Stimulated activated CD8-positive, alpha-beta memory T cell treated with anti-CD3 and anti-CD28 coated beads, Interleukin-2, amount 100 ng/mL, for 1 hour (primary cell): ENCODE measurements at places on chromosomes 16 and 17.

DNA sequence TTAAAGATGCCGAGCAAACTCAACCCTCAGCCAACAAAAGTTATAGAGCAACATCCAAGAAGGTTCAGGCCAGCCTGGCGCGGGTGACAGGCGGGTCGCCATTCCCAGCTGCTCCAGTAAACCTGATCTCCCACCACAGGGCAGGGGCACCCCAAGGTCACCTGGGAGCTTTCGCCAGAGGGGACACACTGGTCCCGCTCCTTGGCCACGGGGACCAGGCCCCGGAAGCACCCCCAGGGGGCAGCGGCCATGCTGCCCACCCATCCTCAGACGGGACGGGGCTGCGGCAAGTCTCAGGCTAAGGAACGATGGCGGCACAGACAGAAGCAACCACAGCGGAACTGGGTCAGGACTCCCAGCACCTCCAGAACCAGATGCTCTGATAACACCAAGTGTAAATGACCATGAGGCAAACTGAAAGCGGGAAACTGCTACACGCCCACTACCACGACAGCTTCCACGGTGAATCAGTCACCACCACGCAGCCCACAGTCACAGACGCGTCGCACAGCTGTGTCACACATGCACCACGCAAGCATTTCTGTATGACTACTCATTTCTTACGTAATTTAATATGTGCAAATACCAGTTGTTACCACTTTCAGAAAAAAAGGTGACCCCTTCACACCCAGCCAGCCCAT is 14.1 kb upstream of the CCDC154 start:
- DNase-seq: no peak

GRCh38 chr16:63461248-63461841 is 1425.1 kb upstream of the CDH8 start:
- DNase-seq: no peak

DNA sequence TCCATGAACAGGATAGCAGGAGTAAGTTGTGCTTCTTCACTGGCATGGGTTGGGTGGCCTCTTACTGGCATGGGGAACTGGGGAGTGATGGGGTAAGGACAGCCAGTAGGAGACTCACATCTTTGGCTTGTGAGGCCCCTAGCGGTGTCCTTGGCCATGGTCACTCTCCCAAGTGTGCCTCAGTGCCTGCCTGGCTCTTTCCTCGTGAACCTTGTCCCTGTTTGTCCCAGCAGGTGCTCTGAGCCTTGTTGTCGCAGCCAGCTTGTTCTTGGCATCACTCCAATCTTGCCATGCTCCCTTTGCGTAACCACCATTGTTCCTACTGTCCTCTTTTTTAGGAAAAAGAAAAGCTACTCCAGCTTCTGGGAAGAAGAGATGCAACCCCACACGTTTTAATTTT is 53.6 kb upstream of the SDK2 start:
- no peak for DNase-seq

DNA sequence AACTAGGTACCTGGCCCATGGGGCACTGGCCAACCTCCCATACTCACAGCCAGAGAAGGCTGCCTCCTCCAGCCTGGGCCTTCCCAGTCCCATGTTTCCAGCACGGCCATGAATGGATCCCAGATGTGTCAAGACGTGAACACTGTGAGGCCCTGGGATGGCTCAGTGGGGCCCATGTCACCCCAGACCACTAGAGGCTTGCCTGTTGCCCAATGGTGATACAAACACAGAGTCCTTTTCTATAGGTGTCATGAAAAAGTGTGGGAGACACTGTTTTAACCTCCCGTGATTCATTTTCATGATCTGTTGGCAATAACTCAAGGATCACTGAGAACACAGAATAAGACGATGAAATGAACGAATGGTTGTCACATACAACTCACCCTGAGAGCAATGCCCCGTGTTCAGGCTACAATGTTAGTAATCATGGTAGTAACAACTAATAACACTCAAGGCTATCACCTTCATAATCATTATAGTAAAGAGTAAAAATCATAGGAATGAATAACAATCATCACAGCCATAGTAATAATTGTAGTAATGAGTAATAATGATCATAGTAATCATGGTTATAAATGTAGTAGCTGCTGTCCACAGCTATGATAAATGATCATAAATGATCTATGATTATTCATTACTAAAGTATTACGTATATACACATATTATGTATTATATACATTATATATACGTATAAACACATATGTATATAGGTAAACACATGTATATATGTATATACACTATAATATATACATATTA is 64.0 kb downstream of the DYNLRB2 start:
- no peak for DNase-seq

GRCh38 chr17:77133087-77133638 is 7.6 kb upstream of the SEC14L1 start:
- no peak for DNase-seq

DNA sequence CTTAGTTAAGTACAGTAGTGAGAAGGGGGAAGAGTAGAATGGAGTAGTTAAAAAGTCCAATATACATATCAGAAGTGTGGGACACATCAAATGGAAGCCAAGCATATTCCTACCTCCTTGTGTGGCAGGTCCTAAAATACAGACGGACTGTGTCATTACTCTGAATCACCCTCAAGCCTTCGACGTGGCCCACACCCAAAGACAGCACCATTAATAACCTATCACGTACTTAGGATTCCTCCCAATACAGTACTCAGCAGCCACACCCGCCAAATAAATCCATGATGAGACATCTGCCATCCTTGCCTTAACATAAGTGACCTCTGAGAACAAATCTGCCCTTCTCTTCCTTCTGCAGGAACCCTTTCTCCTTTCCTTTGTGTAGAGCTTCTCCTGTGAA is 38.9 kb downstream of the UBE2G1 start:
- DNase-seq: no peak

DNA sequence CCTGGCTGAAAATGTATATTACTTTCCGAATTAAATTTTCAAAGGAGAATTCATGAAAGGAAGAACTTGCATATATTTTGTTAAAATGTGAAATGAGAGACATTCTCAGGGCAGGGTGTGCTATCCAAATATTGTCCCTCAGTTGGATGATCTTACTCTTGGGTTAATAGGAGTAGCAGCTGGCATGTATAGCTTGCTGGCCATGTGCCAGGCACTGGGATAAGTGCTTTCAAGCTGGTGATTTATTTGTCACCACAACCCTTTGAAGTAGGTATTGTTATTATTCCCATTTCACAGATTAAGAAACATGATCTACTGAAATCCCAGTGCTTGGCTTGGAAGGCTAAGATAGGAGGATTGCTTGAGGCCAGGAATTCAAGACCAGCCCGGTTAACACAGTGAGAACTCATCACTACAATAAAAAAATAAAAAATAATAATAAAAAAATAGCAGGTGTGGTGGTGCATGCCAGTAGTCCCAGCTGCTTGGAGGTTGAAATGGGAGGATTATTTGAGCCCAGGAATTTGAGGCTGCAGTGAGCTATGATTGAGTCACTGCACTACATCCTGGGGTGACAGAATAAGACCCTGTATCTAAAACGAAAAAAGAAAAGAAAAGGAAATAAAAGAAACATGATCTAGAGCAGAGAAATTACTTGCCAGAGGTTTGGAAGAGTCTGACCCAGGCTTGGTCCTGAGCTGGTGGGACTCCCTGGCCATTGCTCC is 11.6 kb upstream of the MPHOSPH6 start:
- DNase-seq: no peak

- DNase-seq: no peak
Observed at GRCh38 chr17:81566461-81567126, 14.4 kb upstream of the FAAP100 start.

- DNase-seq: no peak
Observed at GRCh38 chr17:50508573-50509460, 578 bp downstream of the MYCBPAP start.

DNA sequence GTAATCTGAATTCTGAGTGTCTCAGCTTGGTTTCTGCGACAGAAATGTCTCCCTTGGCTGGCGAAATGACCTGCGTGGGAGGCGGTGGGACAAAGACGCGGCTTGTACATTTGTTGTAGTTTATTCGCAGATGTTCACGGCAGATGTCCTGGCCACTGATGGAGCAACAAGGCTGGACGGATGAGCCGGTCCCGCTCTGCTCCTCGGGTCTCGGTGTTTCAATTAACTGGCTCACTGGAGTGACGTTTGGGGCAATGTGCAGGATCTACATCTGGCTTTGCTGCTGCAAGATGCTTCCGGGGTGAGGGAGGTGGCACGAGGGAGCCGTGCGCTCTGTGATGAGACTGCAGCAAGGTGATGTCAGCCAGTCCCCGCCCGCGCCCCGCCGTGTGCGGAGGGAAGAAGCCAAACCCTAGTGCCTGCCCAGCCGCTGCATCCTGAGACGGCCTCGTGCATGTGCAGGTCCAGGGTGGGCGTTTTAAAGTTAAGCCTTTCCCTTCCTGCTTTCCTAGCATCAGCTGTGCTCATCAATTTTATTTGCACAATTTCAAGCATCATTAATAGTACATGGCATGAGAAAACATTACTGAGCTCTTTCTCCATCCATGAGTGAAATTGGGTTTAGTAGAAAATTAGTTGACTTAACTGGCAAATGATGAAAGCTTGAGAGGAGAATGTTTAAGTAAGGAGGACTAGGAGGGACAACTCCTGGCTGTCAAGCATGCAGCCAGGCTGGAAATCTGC is 44.4 kb downstream of the MGAT5B start:
- no peak for DNase-seq
